ENCODE measurements at places on chromosomes 1 and 21.

GRCh38 chr1:165988275-165988674, 160.9 kb downstream of the UCK2 start:
- no peak for DNase-seq

DNA sequence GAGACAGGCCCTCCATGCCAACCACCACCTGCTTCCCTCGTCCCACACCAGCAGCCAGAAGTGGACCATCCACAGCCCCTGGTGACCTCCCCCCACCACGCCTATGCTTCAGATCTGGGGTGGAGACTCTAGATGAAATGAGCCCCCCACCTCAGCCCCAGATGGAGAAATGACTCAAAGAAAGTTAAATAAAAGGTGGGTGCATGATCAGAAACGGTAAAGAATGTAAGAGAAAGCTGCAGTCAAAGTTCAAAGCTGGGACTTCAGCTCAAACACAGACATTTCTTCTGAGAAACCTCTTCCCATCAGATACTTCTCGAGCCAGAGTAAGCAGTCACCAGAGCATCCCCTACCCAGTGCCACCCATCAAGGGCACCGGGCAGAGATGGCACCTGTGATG, 43.1 kb upstream of the HMGB4 start:
- DNase-seq, result no peak

DNA sequence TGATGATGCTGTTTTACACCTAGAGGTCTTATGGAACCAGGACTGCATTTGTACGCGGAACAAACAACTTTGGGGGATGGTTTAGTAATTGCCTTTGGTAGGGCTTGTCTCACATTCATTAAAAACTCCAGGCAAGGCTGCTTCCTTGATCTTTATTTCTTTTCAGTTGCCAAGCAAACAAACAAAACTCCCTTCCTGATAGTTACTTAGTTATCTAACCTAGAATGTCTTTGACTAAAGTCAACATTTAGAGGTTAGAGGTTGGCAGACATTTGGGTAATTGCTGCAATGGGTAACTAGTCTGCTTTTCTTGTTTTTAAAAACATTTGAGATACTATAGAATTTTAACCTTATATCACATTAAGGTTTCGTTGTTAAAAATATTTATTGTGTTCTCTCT, 500.9 kb upstream of the PTBP2 start:
- DNase-seq, result no peak

GRCh38 chr1:208159555-208160258, 84.5 kb downstream of the PLXNA2 start:
- no peak for DNase-seq

DNA sequence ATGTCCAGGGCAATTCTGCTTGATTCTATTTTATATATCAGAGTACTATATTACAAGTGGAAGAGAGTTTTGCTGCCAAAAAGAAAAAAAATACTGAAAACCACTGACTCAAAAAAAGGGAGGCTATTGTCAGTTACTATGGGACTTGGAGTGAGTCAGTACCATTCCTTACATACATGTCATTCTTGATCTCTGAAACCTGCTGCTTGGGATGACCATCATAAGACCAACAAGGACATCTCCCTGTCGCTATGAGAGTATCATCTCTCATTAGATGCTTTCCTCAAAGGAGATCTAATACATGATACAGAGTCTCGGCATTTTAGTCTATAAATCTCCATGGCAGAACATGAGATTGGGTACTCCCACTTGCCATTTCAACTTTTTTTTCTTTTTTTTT, 11.8 kb upstream of the INPP5B start:
- no peak for DNase-seq

GRCh38 chr1:157043685-157044084, 1.9 kb downstream of the ARHGEF11 start:
- no peak for DNase-seq

DNA sequence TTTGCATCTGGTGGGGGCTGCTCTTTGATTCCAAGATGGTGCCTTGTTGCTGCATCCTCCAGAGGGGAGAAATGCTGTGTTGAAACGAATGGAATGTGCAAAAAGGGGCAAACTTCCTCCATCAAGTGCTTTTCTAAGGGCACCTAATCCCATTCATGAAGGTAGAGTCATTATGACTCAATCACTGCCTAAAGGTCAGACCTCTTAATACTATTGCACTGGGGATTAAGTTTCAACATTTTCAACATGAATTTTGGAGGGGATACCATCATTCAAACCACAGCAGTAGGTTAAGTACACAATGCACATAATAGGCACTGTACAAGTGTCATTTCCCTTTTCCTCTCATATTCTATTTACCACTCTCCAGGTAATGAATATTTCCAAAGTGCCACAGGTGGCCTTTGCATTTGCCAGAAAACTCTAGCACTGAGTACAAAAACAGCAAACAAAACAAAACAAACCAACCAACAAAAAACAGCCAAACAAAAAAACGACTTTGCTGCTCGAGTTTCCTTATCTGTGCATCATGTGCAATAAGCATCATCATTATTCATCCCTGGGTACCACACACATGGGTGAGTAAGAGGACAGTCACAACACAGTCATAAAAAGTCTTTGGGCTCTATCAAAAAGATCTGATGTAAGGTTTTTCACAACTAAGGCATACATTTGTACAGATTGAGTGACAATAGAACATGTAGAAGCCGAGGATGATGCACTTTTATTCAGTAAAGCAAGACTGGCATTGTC, 42.5 kb downstream of the IFI44 start:
- no peak for DNase-seq

DNA sequence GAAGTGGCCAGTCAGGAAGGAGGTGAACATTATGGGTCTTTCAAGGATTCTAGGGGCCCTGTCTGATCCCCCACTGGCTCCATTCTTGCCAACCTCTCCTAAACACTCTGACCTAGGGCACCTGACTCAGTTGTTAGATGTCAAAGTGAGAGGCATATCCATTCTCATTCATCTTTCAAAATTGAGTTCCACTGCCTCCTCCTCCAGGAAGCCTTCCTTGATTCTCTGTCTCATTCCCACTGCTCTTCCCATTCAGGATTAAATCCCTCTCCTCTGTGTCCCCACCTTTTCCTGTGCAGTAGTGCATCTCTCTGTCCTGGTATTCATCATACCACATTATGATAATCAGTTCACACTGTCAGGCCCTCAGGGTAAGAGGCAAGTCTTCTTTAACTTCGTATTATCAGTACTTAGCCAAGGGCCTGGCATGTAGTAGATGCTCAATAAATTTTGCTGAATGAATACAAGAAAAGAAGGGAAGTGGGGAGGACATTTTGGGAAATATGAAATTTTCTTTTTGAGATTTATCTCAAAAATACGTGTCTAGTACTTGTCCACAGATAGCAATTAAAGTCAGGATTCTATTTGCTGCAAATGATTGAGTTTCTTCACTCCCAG, 61.8 kb upstream of the ITPKB start:
- no peak for DNase-seq

DNA sequence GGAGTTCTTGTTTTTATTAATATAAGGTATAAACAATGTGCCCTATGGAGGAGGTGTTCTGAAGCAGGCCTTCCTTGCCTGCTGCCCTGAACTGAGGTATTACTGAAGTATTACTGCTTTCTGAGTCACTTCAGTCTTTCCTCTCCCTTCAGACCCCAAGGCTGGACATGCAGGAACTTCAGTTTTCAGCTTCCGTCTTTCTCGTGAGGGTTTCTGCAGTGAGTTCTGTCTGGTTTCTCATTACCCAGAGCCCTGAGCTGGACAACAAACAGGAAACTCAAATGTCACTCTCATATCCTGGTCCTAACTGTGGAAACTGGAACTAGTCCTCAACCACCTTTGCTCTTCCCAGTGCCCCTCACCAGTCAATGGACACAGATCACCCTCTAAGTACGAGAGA, 46.8 kb downstream of the ELAVL4 start:
- no peak for DNase-seq

GRCh38 chr21:45450423-45451090, 45.6 kb downstream of the COL18A1 start:
- no peak for DNase-seq

DNA sequence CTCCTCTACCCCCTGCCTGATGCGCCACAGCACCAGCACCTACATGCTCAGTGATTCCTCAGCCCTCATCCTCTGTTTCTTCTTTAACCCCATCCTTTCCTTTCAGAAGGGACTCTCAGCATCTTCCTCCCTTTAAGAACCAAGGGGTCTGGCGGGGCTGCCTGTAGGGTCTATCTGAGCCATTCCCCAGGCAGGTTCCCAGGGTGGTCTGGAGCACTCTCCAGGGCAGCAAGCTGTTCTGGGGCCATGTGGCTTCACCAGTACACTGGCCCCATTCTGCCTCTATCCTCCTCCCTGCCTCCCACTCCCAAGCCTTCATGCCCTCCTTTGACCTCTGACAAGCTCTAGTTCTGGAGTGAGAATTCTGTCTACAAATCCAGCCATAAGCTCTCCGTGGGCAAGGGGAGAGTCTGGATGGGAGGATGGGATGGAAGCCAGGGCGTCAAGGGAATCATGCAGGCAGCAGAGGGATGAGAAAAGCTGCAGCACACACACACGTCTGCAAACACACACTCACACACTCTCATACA, 10.4 kb downstream of the BATF3 start:
- no peak for DNase-seq

GRCh38 chr1:199067483-199067882, 428.6 kb downstream of the PTPRC start:
- DNase-seq, result no peak

DNA sequence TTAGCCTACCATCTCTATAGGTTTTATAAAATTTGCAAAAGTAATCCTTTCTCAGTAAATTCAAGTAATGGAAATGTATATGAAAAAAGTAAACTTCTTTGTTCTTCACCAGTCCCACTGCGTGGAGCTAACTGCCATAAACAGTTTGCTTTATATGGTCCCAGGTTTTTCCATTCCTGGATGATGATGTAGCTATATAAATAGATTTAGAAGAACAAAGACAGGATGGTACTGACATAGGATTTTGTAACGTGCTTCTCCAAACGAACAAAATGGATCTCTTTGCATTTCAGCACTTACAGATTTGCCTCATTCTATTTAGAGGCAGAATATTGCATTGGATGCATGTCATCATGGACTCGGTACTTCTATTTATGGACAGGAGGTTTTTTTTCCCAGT, 57.3 kb downstream of the SMYD2 start:
- no peak for DNase-seq

DNA sequence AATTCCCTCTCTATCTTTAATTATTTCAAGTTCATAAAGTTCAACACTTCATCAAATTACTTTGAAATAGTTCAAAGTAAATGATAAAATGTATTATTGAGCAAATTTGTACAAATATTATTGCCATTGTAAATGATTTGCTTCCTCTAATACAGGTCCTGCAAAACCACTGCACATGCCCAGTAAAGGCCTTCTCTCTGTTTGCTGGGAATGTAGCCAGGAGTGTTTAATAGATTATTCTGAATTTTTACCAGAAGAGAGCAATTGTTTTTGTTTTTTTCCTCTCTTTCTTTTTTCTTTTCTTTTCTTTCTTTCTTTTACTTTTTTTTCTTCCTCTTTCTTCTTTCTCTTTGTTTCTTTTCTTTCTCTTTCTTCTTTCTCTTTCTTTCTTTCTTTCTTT, 486.3 kb downstream of the PTBP2 start:
- DNase-seq, result no peak

- no peak for DNase-seq
These were observed 30.6 kb downstream of the C2CD2 start for GRCh38 chr21:41923186-41923585.

DNA sequence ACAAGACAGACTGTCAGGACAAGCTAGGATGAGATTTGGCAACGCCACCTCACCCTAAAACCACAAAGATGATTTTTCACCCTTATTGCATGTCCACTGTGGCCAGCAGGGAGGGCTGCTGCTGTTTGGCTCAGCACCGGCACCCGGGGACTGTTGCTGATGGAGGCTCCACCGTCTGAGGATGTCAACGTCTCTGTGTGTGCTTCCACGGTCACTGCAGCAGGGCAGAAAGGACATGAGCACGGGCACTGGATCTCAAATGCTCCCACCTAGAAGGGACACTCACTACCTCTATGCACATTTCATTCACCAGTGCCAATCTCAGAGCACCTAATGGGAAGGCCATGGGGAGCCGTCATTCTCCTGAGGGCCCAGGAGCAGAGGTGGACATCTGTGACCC, 599.6 kb downstream of the PTPRU start:
- DNase-seq, result no peak

DNA sequence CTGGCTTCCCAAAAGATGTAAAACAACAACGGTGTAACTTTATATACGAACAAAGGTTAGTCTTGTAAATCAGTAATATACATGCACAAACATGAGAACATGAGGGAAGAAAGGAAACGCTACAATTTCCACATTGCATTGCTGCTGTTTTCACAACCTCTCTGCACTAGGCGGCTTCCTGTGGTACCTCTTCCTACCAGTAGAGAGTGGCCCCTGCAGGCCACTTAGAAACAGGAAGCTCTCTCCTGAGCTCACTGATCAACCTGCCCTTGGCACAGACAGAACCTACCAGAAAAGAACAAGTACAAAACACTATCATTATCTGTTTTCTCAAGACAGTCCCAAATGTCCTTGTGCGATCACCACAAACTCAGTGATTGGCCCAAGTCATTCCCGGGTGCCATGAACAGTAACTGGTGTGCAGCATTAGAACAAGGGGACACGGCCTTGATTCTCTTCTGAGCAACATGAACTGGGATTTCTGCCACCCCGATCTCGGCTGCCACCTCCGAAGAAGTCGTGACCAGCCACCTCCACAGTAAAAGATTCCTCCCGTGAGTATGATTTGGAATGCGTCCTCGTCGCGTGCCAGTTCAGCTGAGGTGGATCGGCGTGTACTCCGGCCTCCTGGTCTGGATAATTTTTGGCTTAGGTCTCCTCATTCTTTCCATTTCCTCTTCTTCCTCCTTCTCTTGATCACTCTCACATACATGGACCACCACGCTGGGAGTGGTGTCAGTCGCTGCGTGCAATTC, 5.7 kb upstream of the KCNE1 start:
- DNase-seq, result no peak

DNA sequence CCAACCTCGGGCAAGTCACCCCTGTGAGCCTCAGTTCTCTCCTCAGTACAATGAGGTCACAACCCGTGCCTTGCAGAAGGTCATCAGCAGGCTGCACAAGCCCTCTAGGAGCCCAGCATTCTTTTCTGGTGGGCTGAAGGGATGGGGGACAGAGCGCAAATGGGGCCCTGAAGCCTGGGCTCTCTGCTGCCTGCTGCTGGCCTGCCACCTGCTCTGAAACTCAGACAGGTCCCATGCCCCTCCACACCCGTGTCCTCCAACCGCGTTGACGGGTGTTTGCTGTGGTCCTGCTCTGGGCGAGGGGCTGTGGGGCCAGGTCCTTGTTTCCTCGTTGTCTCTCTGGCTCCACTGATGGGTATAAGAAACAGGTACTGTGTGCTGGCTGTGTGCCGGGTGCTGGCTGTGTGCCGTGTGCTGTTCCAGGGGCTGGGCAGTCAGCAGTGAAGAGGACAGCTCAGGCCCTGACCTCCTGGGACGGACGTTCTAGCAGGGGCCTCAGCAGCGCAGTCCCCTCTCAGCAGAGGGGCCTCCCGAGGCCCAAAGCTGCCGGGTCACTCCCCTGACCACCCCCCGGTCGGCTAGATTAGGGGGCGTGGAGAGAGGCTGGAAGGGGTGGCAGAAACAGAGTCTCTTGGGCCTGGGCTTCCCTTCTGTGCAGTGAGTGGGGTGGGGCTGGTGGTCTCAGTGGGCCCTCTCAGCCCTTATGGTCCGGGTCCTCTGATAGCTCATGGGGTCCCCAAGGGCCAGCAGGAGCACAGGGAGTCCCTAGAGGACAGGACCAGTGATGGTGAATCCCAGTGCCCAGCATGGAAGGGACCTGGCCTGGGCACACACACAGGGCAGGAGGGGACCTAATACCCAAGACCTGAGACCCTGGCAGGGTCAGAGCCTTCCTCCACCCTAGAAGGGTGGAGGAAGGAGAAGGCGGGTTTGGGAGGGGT, 42.1 kb downstream of the DMRTB1 start:
- no peak for DNase-seq
